ENCODE measurements at places on chromosomes 4 and X.

DNA sequence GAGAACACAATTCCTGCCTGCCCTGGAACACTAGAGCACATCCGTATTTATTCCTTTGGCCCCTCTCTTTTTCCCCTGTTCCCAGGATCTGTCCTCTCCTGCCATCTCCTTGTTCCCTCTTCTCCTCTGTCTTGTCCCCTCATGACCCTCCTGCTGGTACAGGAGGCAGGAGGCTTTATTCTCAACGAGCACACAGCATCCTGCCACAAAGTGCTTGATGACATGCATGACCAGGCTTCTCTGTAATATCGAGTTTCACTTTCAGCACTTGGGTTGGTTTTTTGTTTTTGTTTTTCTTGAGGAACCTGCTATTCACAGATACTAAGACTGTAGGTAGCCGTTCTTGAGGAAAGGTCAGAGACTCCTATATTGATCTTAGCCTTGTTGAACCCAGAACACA is 35.3 kb downstream of the NALF2 start:
- DNase-seq = no peak

- DNase-seq = no peak
Observed at GRCh38 chr4:164169591-164169990, 584.3 kb upstream of the SMIM31 start.

DNA sequence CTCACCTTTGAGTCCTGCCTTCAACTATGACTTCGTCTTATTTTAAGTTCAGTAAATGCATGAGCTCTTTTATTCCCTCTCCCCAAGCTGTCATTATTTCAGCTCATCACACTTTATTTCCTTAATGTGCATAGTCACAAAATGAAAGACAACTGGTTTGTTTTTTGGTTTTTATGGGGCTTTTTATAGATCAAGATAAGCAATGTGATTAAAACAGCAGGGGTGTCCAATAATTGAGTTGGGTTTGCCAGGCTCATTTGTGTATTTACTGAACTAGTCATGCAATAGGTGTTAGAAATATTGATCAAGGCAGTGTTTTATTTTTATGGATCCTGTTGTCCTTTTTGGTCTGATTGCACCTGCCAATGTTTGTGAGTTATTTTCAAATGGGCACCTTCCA is 102.2 kb downstream of the FRMPD4 start:
- no peak for DNase-seq

DNA sequence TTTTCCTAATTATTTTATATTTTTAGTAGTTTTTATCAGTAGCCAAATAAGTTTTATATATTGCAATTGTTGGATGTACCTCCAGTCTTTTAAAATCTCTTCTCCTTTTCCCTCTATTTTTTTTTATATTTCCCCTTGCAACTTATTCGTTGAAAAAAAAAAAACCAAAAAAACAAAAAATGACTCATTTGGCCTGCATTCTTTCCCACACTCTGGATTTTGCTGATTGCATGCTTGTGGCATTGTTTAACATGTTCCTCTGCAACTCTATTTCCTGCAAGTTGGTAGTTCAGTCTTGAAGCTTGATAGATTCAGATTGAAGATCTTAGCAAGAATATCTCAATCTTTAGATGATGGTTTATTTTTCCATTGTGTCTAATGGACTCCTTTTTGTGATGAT is 260.6 kb upstream of the BOD1L1 start:
- peak; percentile 80 for DNase-seq

DNA sequence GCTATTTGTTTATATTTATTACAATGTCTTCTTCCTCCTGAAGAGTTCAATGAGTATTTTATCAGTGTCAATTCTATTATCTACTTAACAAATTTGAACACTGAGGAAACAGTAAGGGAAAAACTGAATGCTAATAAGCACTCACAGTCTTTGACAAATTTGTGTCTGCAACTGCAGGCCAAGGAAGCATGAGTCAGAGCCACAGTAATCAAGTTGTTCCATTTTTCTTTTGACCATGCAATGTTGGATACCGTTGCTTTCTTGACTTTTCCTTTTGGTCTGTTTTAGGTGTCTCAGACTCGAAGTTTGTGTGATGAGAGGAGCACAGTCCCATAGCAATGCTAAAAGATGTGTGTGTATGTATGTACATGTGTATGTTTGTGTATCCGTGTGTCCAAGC is 359.6 kb downstream of the IL1RAPL1 start:
- DNase-seq = no peak

DNA sequence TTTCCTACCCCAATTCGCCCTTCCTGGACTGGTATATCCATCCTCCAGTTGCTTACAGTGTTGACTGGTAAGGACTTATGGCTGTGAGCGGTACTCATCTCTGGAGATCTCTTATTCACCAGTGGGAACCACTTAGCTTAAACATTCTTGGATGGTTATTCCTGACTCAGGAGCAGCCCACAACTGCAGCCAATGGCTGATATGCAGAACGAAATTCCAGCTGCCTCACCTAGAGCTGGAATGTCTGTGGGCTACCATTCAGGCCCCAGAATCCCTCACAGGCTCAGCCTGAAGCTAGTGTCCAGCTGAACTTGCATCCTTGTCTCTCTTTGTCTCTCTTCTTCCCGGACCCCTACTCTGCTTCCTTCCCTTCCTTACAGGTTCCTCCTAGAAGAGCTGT is 138.9 kb upstream of the SMIM31 start:
- no peak for DNase-seq

DNA sequence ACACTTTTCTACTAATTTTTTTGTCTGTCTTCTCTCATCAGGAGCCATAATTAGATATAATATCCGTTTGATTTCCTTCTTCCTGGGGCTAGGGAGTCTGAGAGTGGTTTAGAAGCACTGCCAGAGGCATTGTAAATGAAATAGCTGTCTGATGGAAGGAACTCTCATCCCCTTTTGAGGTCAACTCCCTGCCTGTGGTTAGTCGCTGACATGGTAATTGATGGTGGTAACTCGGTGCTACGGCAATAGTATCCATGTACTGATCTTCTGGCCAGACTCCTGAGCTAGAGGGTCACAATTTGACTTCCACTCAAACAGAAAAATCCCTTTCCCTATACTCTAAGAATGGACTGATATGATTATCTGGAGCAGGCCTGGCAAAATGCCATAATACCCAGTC is 108.1 kb upstream of the TRPC5 start:
- DNase-seq = no peak
